ENCODE measurements at places on chromosomes 6 and 20.
A peak's percentile ranks its signal among the peaks of the same experiment; 100 is the strongest.

- DNase-seq, result peak; percentile 3
These were observed 44.8 kb downstream of the POPDC3 start for GRCh38 chr6:105135056-105135455.

DNA sequence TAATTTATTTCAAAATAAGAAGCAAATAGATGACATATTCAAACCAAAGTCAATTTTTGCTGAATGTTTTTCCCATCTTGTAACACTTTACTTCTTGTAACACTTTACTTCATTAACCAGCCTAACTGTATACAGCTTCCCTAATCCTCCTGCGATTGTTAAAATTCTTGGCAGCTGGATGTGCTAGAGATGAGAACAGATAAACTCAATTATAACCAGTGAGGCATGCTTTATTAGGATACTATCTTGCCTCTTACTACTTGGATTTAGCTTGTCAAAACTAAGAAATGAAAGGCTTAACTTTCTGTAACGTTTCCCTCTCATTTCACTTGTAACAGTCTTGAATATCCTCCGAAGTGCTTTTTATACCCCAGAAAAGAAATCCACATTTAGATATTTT lies 94.1 kb upstream of the BMP5 start:
- DNase-seq, result no peak

GRCh38 chr20:64036346-64037198 lies 590 bp downstream of the C20orf204 start:
- DNase-seq, result no peak

DNA sequence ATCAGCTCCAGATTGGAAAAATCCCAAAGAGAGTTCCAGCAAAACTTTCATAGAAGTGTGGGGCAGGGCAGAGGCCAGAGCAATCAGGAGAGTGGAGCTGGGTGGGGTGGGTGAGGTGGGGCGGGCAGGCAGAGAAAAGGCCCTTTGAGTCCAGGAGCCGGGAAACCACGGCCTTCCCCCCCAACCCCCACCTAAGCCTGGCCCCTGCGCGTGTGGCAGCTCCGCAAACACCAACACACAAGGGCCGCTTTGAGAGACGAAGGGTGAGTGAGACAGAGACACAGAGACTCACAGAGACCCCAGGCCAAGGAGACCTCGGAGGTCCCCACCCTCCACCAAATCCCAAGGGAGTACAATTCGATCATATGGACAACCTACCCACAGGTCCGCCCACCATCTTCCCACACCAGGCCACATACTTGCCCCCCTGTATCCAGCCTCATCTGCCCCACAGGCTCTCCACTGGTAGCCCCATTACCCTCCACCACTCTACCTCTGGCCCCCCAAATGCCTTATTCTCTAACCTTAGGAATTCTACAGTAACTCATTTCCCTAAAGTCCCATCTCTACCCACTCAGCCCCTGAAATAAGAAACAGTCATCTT lies 1.7 kb downstream of the COL11A2 start:
- no peak for DNase-seq

DNA sequence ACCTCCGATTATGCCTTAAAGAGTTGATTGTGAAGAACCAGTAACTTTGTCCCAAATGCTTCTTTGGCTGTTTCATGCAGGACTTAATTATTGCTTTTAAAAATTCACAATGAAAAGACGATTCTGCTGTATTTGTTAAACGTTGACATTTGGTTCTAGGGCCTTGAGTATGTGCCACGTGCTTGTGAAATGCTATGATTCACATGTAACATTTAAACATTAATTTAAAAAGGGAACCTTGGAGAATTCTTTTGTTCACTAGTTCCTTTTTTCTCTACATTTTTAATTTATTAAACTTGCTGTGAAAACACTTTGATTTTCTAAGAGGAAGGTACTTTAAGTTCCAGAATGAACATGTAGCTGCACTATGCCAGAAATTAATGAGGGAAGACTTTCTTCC lies 9.5 kb downstream of the GZF1 start:
- no peak for DNase-seq

DNA sequence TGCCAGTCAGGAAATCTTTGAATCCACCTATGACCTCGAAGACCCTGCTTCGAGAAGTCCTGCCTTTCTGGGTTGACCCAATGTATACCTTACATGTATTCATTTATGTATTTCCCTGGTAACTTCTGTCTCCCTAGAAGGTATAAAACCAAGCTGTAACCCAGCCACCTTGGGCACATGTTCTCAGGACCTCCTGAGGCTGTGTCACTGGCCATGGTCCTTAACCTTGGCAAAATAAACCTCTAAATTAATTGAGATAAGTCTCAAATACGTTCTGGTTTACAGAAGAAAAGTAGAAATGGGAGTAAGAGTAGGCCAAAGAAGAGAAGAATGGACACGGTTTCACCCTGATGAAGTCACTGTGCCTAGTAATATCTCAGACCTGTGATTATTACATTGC lies 30.0 kb upstream of the PPP1R3G start:
- DNase-seq, result no peak

DNA sequence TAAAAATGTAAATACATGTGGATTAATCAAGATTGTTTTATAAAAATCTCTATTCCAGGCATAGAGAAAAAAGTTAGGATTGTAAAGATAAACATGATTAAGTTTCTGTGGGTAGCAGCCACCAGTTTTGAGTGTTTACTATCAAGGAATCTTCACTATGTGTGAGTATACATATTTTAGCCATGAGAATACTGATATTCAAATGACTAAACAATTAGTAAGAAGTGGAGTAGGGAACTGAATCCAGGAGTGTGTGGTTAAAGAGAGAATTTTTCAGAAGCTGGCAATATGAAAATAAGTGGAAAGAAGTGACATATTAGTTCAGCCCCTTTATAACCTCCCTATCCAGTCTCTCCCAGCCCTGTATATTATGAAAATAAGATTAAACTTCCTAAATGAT lies 10.3 kb downstream of the ELOVL2 start:
- DNase-seq, result peak; percentile 56

DNA sequence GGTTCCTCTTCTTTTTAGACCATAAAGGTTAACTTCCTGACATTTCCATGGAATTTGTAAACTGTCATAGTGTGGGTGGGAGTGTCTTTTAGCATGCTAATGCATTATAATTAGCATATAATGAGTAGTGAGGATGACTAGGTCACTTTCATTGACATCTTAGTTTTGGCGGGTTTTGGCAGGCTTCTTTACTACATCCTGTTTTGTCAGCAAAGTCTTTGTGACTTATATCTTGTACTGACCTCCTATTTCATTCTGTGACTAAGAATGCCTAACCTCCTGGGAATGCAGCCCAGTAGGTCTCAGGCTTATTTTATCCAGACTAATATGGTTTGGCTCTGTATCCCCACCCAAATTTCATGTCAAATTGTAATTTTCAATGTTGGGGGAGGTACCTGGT lies 149.6 kb upstream of the SYNCRIP start:
- no peak for DNase-seq

GRCh38 chr6:136059308-136059707 lies 190.8 kb downstream of the MTFR2 start:
- no peak for DNase-seq

DNA sequence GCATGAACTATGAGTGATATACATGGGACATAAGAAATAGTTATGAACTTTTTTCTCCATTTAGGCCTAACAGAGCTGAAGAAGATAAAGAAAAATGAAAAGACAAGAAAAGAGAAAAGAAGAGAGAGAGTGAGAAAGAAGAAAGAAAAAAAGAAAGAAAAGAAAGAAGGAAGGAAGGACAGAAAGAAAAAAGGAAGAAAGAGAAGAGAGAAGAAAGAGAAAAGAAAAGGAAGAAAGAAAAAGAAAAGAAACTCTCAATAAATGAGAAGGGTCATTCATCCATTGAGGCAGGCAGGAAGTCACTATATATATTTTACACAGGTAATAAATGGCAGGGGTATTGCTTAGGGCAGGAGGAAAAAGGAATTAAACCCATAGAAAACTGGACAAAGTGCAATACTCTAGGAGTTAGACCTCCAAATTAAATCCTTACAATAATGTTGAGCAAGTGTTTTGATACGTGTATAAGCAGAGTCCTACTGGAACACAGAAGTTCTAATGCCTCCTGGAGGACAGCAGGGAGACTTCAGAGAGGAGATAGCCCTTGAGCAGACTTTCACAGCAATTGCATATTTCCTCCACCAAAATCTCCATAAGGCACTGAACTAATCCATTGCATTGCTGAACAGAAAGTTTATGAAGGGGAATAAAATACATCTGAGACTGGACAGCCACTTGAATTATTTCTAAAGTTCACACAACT lies 86.4 kb upstream of the TENT5A start:
- DNase-seq, result no peak

GRCh38 chr6:25178336-25179035 lies 100.7 kb upstream of the CARMIL1 start:
- DNase-seq, result no peak

- no peak for DNase-seq
These were observed 199.0 kb downstream of the PLCB1 start for GRCh38 chr20:8330785-8331695.

GRCh38 chr6:166046226-166046625 lies 121.4 kb downstream of the TBXT start:
- DNase-seq, result peak; percentile 52

GRCh38 chr6:38169221-38169976 lies 349.9 kb downstream of the ZFAND3 start:
- DNase-seq, result no peak

DNA sequence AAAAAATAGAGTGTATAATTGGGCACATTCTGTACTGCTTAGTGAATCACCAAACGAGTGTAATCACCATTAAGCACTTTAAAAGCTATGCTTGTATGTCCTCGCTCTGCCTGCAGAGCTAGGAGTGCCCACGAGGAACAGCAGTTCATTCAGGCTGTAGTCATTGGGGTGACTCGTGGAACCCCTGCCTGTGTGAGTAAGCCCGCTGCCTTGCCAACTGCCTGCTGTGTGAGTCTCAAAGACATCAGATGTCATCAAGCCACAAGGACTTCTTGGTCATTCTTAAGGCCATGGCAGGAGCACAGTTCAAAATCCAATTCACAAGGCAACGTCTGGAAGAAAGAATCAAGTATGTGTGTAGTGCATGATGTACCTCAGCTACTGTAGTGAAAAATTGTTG lies 60.4 kb downstream of the FOXO3 start:
- DNase-seq, result peak; percentile 52

GRCh38 chr6:139613496-139613895 lies 239.0 kb upstream of the CITED2 start:
- no peak for DNase-seq

- no peak for DNase-seq
These were observed 19.1 kb upstream of the TFB1M start for GRCh38 chr6:155333414-155333813.

DNA sequence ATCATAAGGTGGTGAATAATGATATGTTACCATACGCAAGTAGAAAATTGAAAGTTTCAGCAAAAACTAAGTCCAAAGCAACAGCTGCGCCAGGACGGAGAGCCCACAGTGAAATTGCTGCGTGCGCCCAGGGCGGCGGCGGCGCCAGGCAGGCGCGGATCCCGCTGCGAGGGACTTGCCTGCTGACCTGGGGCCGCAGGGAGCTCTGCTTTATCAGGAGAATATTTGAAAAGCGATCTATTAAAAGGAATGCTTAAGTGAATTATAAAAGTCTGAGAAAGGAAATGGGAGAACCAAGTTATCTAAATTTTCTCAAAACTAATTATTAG lies 85.4 kb downstream of the THBS2 start:
- DNase-seq, result no peak

- DNase-seq, result peak; percentile 19
These were observed 32.3 kb upstream of the SLC23A2 start for GRCh38 chr20:5033566-5033965.

DNA sequence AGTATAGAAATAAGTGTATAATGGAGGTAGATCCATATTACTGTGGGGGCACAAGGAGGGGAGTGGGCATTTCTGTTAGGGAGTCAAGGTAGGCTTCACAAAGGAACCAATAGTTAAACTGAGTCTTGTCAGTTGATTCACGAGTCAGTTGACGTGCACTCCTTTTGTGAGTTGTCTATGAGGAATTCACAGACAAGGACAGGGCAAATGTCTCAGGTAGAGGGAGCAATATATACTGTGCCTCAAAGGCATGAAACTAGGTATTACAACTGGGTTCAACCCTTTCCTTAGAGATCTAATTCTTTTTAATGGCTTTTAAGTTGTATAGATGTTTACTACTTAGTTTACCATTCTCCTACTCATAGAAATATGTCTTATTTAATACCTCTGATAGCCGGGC lies 11.0 kb downstream of the TMEM14C start:
- DNase-seq, result no peak

- DNase-seq, result no peak
These were observed 288.3 kb downstream of the KHDC1L start for GRCh38 chr6:72936766-72937559.

DNA sequence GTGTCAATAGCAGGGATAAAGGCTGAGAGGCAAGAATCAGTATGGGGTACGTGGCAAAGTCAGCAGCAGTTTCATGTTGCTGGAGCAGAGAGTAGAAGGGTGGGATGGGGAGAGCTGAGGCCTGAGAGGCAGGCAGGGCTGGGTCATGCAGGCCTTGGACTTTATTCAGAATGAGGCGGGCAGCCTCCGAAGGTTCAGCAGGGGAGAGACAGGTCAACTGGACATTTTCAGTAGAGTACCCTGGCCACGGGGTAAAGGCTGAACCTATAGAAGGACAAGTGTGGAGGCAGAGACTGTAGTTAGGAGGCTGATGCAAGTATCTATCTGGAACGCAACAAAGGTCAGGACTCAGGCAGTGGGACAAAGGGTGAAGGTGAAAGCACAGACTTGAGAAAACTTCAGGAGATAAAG lies 13.7 kb downstream of the NOTCH4 start:
- no peak for DNase-seq

DNA sequence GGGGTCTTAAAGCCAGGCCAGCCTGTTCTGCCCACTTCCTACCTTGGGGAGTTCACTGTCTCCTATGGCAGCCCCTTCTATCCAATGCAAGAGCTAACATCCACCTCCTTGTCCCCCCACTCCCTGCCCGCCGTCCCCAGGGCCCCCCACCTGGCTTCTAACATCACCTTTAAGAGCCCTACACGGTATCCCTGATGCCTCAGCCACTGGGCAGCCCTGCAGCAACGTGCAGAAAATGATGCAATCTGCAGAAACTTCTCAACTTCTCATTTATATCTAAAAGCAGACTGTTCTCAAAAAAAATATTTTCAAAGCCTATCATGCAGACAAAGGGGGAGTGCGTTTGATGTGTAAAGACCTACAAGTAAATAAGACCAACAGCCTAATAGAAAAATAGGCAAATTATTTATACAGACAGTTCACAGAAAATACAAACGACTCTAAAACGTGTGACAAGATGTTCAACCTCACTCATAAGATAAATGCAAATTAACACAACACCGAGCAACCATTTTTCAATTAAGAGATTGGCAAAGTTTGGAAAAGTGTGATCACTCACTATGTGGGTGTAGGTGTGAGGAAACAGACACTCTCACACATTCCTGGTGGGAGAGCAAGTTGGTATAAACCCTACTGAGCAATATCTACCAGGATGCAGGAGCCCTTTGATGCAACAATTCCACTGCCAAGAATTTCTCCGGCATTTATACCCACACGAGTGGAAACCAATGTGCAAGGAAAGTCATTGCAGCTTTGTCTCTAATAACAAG lies 15.1 kb upstream of the HCK start:
- peak; percentile 3 for DNase-seq
